ENCODE measurements at places on chromosomes 6 and 20.

- no peak for DNase-seq
Observed at GRCh38 chr20:37393863-37394542, 48.1 kb downstream of the SRC start.

GRCh38 chr6:129732034-129732433, 22.1 kb upstream of the ARHGAP18 start:
- no peak for DNase-seq

GRCh38 chr20:10605547-10606195, 68.1 kb downstream of the JAG1 start:
- DNase-seq = no peak

- no peak for DNase-seq
Observed at GRCh38 chr6:14929291-14929690, 316.6 kb upstream of the JARID2 start.

All from fibroblast of skin of left biceps (primary cell).